ENCODE measurements at places on chromosomes 4 and X.

DNA sequence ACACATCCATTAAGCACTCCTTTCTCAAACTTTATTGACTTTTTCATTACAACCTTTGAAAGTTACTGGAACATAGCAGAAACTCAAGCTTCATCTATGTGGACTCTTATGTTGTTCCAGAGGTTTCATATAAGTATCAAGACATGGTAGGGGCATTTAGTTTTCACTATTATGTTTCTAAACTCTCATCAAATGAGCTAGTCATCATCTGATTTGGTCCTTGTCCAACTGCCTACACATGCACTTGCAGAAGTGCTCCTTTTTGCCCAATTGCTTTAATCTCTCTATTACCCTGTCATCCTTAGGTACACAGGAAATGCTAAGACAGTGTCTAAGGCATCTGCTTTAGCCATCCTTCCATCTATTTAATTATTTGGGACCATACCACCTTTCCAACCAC, 42.2 kb upstream of the EPGN start:
- DNase-seq: no peak

DNA sequence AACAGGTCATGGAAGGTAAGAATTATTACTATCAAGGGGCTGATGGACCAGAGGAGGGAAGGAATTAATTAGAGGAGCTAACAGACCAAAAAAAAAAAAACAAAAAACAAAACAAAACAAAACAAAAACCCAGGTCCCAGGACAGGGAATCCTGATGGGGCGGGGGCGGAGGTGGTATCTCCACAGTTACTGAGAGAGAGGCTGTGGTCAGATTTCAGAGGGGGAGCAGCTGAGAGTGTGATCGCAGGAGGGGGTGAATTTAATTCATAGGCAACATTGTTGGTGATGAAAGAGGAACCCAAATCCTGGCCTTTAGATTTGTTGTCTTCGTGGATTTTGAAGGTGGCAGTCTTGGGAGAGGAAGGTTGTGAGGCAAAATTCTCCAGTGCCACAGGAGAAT, 389.4 kb downstream of the UNC5C start:
- no peak for DNase-seq

- no peak for DNase-seq
These were observed 983.1 kb upstream of the PABPC4L start for GRCh38 chr4:135184715-135185114.

DNA sequence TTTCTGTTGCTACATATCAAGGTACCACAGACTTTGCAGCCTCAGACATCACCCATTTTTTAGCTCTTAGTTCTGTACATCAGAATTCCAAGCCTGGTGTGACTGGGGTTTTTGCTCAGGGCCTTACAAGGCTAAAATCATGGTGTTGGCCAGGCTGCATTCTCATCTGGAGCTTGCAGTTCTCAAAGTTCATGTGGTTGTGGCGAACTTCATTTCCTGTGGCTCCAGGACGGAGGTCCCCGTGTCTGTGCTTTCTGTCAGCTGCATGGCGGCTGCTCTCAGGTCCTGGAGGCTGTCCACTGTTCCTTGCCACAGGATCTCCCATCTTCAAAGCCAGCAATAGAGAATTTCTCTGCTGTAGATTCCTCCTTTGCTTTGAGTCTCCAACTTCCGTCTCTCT, 157.4 kb downstream of the STIM2 start:
- no peak for DNase-seq

DNA sequence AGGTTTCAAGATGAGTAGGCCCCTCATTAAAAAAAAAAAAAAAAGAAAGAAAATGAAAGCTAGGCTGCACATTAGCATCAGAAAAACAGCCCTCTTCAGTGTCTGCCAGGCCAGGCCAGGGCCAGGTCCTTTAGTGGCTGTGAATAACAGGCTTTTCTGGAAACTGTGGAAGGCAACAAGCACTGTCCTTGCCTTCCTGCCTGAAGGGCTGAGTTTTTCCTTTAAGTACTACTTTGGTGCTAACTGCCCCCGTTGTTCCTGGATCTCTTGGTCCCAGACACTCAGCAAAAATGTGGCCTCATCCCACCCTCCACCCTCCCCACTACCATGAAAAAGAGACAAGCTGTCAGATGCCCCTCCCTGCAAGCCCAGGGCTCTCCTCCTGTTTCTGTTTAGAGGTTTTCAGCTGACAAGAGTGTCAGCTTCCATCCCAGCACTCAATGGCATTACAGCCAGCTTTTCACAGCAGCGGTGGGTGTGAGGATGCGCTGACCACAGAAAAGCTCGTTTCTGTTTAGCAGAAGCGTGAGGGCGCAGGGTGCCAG, 174.2 kb downstream of the NHS start:
- DNase-seq: no peak

DNA sequence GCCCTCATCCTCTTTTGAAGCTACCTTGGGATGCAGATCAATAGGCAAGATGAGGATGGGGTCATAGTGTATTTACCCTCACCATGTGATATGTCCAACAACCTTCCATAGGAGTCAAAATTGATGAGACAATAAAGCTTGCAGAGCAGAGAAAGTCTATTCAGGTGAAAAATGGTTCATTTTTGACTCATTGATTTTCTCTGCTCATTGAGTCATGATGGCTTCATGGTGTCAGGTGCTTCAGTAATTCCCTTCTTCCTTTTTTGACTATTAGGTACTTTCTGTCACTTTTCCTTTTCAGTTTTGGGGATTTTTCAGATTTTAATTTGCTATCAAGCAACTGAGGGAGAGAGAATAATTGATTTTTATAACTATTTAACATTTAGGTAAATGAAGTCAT, 55.9 kb upstream of the IL2 start:
- no peak for DNase-seq

DNA sequence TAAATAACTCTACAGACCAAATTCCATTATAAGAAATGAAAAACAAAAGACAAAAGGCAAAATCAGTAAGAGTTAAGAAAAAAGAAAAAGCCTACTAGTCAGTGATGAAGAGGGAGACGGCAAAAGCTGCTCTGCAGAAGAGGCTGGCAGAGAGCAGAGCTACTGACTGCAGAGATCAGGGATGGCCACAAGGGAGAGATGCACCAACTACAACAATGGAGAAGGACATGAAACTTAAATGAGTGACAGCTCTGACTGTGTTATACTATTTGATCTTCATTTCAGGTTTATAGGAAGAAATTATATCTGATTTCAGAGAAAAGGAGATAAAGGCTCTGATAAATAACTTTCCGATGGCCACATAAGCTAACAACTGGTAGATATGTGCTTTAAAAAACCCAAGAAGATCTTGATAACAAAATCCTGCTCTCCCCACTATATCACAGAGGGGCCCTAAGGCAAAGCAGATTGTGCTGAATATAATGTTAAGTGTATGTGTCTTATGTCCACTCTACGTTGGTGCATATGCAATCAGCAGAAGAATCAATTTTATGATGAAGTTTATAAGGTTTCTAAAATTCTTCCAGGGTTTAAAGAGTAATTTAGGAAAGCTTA, 58.4 kb upstream of the COX18 start:
- no peak for DNase-seq

DNA sequence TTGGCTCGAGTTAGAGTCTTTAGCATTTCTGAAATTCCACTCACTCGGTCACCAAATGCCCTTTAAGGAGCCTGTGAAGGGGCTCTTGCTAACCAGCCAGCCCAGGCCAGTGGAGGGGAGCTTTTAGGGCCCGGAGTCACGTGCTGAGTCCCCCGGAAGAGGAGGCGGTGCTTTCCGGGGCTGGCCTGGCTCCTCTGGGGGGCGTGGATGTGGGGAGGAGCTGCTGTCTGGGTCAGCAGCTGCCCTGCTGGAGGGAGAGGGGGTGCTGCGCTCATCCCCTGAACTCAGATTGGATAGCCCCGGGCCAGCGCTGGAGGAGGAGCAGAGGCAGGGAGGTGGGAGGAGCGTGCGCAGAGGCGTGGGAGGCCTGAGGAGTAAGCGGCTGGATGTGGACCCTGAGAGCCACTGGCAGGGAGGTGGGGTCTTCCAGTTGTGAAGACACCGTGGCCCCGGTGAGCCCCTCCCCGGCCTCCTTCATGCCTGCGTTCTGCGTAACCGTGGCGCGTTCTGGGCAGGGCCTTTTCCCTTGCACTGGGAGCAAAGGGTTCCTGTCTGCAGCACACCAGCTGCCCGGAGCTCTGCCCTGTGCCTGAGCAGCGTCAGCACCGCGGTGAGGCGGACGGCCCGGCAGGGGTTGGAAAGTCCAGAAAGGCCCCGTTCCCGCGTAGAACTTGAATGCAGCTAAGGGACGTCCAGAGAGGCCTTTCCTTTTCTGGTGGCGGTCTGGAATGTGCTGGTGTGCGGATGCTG, 19.7 kb downstream of the MAEA start:
- peak; percentile 33 for DNase-seq

- DNase-seq: no peak
These were observed 407.6 kb downstream of the TLL1 start for GRCh38 chr4:166280642-166281041.

- DNase-seq: no peak
These were observed 55.7 kb downstream of the LINC00632 start for GRCh38 chrX:140765043-140765784.

GRCh38 chr4:74394476-74395136, 29.7 kb downstream of the EREG start:
- no peak for DNase-seq

DNA sequence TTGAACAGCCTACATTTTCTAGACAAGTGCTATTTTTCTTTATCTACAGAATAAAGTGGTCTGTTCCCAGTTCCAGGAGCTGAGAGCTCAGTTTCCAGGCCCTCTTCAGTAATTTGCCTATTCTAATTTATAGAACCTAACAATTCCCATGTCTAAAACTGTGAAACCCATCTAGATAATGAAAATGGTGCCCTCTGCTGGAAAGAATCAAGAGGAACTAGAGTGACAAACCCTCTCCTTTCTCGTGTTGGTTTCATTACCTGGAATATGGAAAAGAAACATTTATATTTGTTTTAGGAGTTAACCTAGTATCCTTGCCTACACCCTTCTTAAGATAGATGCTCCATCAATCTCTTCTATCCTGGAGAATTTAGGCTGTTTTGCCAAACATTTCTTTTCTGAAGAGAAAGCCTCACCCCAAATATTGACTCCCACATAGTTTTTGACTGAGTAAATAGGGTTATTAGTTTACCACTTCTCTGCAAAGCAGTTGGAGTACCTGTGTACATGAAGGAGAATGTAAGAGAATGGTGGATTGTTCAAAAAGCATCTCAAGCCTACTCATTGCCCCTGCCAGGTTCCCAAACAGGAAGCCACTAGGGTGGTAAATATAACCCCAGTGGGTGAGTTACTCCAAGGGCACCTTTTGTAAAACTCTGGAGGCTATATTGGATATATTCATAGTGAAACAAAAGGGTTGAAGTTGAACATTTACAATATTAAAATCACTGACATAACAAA, 121.6 kb downstream of the RASL11B start:
- no peak for DNase-seq

GRCh38 chrX:45518552-45518951, 317.9 kb upstream of the DIPK2B start:
- no peak for DNase-seq

DNA sequence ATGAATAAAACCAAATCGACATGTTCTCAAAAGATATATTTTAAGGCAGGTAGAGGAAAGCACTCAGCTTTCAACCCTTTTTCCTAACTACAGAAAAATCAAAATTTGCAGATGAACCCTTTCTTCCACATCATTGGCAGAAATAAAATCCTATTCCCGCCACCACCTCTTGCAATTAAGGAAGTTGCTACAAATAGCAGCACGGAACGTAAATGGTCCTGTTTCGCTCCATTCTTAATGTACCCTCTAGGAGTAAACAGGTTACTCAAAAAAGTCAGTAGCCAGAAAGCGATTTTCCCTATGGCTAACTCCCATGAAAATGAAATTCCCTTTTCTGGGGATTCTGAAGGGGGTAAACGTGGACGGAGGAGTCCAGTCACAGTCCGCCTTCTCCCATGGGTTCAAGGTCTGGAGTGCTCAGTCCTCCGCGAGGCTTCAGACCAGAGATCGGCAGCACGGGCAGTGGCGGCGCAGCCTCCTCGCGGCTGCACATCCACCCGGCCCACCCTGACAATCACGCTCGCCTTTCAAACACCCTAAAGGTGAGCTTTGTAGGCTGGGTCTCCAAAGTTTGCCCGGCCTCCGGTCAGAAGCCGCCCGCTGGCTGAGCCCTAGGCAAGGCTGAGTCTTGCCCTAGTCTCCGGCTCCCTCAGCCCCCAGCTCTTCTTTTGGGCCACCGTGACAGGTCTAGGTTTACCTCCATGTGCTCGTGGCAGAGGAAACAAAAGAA, 1.8 kb downstream of the ATP11C start:
- DNase-seq: no peak

Measured in activated T-helper 1 cell treated with anti-CD3 and anti-CD28 coated beads, Interleukin-2, amount 50 U/mL, for 16 hours (primary cell).